ENCODE measurements at places on chromosomes 4 and X.

GRCh38 chr4:59979061-59979460, 1221.1 kb upstream of the ADGRL3 start:
- DNase-seq = no peak

GRCh38 chr4:25863831-25864418, 1.1 kb upstream of the SEL1L3 start:
- DNase-seq = no peak

GRCh38 chrX:85611926-85612325, 232.5 kb upstream of the POF1B start:
- DNase-seq = no peak

- DNase-seq = no peak
Observed at GRCh38 chr4:85478576-85478975, 3.6 kb downstream of the ARHGAP24 start.

- DNase-seq = no peak
Observed at GRCh38 chr4:85291226-85291625, 183.7 kb upstream of the ARHGAP24 start.

- no peak for DNase-seq
Observed at GRCh38 chrX:152155766-152156310, 17.5 kb upstream of the MAGEA10 start.

DNA sequence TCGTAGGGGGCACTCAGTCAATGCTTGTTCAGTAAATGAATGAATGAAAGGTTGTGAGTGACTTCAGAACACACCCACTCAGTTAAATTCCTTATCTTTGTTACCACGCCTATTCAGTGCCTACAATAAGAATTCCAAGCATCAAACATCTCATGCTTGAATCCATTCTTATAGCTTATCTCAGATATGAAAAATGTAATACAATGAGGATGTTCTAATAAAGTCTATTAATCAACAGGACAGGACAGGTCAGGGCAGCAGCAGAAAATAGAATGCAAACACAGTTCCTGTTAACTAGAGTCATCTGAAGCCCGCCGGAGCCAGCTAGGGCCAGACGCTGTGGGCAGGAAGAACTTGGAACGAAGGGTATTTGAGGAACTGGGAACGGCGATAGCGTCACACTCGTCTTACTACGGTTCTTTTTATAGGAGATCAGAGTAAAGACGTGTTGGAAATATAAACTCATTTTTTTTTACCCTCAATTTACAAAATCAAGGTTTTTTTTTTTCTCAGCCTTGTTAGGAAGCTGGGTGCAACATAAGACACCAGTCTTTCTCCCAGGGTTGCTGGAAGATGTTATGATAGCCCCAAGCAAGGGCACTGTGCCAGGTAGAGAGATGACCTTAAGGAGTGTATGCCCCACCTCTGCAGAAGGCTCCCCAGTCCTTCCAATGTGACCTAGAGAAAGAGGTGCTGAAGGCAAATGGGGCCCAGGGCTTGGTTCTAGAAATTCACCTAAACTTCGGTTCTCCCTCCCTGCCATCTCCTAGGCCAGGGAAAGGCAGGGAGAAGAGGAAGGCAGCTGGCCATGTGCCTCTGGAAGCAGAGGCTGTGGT, 48.3 kb downstream of the SEL1L3 start:
- no peak for DNase-seq

- DNase-seq = no peak
Observed at GRCh38 chr4:69838977-69839376, 21.0 kb downstream of the SULT1E1 start.

DNA sequence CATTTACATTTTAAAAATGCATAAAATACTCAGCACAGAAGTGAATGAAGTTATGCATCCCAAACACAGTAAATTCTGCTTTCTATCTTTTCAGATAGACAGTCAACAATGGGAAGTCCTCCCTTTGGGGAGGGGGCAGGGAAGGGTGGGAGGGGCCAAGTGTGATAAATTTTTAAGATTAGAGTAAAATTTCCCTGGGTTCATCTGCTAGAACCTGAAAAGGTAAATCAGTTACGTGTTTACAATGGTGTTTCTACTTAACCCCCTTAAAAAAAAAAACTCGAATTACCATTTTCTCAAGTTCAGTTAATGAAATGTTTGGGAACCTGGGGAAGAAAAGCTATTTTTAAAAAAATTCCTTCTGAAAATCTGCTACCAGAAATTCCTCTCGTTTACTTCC, 9.1 kb downstream of the PITX2 start:
- no peak for DNase-seq

DNA sequence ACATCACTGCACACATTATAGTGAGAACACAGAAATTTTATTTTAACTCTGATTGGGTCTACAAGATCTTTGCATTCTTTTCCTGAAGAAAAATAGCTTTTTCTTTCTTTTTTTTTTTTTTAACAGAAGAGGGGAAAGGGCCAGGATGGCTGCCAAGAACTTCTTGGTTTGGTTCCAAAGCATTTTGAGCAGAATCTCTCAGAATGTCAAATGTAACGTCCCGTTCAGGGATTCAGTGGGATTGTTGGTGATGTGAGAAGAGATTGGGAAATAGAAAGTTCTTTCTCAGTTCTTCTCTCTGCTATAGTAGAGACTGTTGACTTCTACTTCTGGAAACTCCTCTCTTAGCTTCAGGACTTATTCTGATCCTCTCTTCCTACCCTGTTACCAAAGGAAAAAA, 70.9 kb upstream of the CBR4 start:
- DNase-seq = no peak

GRCh38 chr4:123553733-123554637, 157.4 kb downstream of the SPRY1 start:
- DNase-seq = no peak

DNA sequence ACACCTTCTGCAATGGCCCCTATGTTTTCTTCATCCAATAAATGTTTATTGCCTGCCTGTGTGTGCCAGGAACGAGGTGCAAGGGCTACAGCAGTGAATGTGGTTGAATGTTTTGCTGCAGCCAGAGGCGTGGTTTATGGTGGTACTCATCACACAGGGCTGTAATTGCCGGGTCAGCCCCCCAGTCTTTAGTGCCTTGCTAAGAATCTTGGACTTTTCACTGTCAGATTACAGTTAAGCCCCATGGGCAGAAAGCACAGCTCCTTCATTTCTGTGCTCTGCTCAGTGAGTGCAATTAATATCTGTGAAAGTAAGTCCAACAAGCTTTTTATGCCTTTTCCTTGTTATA, 67.8 kb downstream of the TAPT1 start:
- no peak for DNase-seq

DNA sequence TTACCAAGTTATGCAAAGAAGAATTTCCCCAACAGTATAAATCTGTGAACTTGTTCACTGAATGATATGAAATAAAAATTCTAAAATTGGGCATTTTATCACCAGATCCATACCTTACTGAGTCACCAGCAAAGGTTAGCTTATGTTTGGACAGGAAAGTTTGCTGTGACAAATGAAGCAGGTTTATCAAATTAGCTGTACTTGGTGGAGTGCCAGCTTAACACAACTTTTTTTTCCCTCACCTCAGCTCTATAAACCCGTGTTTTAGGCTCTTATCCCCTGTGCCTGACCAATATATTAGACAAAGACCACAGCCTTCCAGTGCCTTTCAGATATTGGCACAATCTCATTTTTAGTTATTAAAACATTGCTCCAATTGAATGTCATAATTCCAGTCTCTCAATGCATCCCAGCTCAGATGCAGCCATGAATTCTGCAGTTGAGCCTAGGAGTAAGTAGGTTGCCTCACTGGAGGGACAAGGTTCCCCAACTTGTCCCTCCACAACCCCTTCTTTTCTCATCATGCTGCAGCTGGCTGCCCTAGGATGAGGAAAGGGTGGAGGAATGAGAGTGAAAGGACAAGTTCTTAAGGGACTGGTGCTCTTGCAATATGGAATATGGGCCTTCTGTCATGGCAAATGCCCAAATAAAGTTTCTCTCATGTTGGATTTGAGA, 27.0 kb upstream of the PDGFC start:
- no peak for DNase-seq

DNA sequence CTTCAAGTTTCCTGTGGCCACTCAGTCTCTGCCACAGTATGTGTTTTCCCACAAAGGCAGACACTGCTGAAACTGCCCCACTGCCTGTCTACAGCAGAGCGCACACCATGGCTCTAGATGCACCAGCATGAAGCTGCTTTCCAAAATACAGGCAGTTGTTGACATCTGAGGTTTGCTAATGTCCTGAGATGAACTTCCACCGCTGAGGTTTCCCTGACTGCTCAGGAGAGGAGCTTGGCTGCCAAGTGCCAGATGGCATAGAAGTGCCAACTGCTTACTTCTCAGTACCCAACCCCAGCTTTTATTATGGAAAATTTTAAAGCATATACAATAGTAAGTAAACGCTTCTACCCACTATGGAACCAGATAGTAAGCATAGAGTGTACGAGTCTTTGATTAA, 61.0 kb upstream of the EXOC1L start:
- peak; percentile 70 for DNase-seq

GRCh38 chr4:22692736-22693135, at the start of gene GBA3:
GBA3 (plus strand) TSS chr4:22692937.
- DNase-seq = no peak

DNA sequence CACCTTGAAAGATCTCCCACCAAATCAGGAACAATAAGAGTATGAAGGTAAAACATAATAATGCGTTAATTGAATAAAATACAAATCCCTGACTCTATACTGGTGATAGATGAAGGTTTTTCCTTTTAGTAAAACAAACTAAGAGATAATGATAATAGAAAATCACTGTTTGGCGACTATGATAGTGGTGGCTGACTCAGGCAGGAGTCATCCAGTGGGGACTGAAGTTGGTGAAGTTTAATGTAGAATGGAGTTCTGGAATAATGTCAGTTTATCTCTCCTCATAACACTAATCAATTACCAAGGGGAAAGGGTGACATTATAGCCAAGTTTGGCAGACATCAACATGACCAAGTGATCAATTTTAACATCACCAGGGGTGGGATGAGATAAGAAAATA, 21.3 kb downstream of the ABCG2 start:
- no peak for DNase-seq

DNA sequence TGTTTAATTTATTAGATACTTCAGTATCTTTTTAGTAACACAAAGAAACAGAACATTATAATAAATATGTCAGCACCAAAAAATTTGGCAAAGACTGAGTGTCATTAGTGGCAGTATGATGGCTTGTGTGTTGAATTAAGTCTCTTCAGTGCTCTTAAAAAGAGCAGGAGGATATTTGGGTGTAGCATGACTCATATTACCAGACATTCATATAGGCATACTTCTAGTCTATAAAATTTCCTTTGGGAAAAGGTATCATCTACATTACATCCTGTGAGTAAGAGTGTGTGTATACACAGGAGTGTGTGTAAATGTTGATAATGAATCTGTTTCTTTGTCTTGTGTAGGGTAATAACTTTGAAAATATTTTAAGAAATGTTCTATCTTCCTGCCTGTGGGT, 135.7 kb downstream of the CNKSR2 start:
- DNase-seq = peak; percentile 19

- DNase-seq = no peak
Observed at GRCh38 chrX:106906361-106906760, 3.2 kb upstream of the RIPPLY1 start.

GRCh38 chr4:15562623-15563022, 92.5 kb downstream of the FBXL5 start:
- no peak for DNase-seq

GRCh38 chr4:7691982-7692381, 247.7 kb downstream of the AFAP1 start:
- DNase-seq = peak; percentile 24

- no peak for DNase-seq
Observed at GRCh38 chr4:78945651-78946179, 6.5 kb upstream of the PAQR3 start.

DNA sequence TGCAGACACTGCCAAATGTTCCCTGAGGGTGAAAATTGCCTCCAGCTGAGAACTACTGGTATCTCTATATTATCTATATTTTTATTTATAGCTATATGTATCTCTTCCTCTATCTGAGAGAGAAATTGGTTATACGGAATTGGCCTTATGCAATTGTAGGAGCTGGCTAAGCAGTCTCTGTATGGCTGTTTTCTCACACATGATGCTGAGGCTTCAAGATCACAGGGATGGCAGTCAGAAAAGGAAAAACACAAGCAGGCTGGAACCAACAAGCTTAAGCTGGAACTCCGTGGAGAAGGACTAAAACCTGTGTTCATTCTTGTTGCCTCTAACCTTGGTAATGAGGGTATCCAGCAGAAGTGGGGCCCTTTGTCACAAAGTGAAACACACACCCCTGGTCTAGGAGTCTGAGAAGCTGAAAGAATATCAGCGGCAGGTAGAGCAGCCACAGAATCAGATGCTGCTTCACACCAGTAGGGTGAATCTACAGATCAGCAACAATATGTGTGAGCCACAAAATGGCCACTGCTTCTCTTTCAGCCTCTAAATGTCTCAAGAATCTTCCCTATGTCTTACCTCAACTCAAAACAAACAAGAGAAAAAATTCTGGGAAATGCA, 166.5 kb upstream of the PPP1R2C start:
- no peak for DNase-seq

DNA sequence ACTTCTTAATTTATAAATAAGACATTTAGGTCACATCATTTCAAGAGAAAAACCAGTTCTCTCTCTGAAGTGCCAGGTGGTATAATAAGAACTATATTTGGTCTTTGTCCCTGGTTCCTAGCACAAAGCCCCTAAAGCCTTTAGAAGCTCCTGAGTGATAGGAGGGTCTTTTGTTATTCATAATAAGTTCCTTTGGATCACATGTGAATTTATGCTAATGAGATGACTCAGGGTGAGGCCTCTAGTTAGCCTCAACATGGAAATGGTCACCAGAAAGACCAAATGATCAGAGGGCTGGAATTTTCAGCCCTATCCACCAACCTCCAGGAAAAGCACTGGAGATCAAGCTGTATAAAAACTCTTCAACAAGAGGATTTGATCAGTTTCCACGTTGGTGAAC, 68.1 kb upstream of the BLTP1 start:
- no peak for DNase-seq

DNA sequence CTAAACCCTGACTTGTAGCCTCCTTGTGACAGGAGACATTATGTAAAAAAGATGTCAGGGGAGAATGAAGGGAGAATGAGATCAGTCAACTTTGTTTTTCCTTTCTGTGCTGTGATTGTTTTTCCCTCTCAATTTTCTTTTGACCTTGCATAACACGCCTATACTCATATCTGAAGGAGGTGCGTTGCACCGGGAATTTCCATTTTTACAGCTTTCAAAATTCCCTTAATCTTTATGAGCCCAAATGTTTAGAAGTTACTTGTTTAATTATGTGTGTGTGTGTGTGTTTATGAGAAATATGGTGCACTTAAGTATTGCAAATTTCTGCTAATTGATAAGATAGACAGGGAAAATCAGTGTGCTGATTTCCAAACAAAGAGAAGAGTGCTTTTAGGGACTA, 21.6 kb downstream of the SYNPO2 start:
- DNase-seq = no peak

GRCh38 chrX:12582649-12583048, 208.6 kb upstream of the PRPS2 start:
- DNase-seq = no peak

GRCh38 chr4:10079912-10080588, 36.5 kb downstream of the WDR1 start:
- no peak for DNase-seq
